Renal cortex interstitium (tissue), 15 donors: ENCODE measurements at places on chromosomes 2 and 18. TPM values are rescaled to one million over a fixed set of nuclear protein-coding genes. Genes with fewer than 3 reads are reported as not detected.

SULT6B1 gene
- not detected for polyA plus RNA-seq

SP5 gene
- 0.69 TPM for polyA plus RNA-seq

RGPD4 gene
- not detected for polyA plus RNA-seq

NCKAP5 gene
- polyA plus RNA-seq = 9.2 TPM

AFF3 gene
- polyA plus RNA-seq = 24.2 TPM

DYNAP gene
- polyA plus RNA-seq = not detected

CDH2 gene
- 80.9 TPM for polyA plus RNA-seq

HK2 gene
- polyA plus RNA-seq = 23.8 TPM

ZNF804A gene
- 1.8 TPM for polyA plus RNA-seq

SP140 gene
- polyA plus RNA-seq = 0.49 TPM

TMEFF2 gene
- polyA plus RNA-seq = 15.6 TPM

- no peak for DNase-seq
Observed at GRCh38 chr2:19156646-19157045, 201.8 kb downstream of the OSR1 start.

DNA sequence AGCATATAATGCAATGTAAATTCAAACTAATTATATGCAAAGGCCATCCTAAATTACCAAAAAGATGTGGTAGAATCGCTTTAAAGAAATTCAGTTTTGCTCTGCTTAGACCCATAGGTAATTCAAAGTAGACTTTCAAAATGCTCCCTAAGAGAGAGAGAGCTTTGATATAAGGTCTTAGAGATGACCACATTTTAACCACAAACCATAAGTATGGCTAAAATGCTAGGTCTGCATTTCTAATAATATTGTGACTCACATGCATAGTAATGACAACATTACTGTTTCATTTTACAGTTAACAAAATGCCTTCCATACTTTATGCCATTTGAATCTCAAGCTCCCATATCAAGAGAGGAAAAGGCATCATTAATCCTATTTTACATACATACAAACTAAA is 144.5 kb downstream of the RAD51AP2 start:
- DNase-seq = no peak

- DNase-seq = no peak
Observed at GRCh38 chr2:137547842-137548241, 416.4 kb upstream of the HNMT start.

- DNase-seq = no peak
Observed at GRCh38 chr2:216170076-216170763, 61.1 kb downstream of the XRCC5 start.

DNA sequence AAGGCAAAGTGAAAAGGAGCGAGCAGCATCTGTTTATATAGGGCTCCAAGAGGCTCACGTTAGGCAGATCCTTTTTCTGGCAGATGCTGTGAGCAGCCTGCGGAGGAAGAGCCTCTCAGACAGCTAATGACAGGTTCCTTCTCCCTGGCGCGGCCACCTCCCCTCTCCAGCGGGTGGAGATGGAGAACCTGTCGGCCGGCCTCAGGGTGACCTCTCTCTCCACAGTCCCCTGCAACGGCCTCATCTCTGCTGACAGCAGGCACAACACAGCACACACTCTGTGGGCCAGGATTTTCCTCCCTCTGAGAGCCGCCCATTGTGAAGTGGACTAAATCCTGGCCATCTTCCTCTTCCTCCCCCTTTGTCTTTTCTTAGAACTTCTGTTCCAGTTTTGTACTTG is 119.8 kb downstream of the PRKCE start:
- DNase-seq = peak; percentile 36

- DNase-seq = no peak
Observed at GRCh38 chr2:70995426-70995729, 705 bp upstream of the TEX261 start.

DNA sequence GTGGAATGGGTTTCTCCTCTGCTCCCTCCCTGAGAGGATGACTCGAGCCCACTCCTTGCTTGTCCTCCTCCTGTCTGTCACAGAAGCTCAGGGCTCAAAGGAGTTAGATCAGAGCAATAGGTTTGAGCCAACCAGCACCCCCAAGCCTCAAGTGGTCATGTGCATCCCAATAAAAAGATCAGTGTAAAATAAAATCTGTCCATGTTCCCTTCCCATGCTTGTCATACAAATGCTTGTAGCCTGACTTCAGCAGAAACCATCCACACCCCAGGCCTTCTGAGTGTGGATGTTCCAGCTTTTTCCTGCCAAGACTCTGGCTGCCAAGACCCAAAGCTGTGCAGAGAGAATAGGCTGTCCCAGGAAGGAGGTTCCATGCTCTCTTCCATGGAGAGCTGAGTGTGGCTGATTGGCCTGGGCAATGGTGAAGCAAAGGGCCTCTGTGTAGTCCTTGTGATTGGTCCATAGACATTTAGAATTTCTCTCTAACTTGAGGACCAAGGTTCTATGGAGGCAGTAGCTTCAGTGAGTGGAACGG is 67.4 kb downstream of the GYPC start:
- DNase-seq = no peak

- no peak for DNase-seq
Observed at GRCh38 chr2:102310964-102311640, at the start of gene IL1RL1. TSS of gene IL1RL1 (plus strand) at chr2:102311563. CDS start at chr2:102338265, 26,702 bp downstream.

DNA sequence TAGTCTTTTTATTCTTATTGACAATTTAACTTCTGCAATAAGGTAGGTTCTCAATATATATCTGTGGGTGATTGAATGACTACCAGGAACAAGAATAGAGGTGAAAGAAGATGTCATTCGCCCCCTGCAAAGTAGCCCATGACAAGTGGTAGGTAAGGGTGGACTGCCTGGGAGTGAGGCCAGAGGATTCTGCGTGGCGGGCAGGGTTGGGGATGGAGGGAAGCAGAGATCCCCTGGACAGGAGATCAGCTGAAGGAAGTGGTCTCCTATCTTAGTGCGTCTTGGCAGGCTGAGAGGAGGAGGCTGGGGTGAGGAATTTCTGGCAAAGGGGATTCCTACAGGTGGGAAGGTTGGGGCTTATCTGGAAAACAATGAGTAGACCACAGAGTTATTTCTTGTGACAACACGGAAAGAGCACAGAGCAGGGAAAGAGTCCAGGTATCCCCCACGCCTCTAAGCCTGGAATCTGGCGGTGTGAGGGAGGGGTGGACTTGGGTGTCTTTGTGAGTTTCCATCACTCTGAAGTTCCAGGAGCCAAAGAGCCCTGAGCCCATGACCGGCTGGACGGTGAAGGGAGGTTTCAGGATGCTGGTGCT is 21.5 kb upstream of the MYCN start:
- no peak for DNase-seq

GRCh38 chr2:227474410-227474809 is 2.5 kb downstream of the AGFG1 start:
- DNase-seq = no peak

GRCh38 chr2:119657466-119658145 is 21.4 kb upstream of the TMEM177 start:
- no peak for DNase-seq

DNA sequence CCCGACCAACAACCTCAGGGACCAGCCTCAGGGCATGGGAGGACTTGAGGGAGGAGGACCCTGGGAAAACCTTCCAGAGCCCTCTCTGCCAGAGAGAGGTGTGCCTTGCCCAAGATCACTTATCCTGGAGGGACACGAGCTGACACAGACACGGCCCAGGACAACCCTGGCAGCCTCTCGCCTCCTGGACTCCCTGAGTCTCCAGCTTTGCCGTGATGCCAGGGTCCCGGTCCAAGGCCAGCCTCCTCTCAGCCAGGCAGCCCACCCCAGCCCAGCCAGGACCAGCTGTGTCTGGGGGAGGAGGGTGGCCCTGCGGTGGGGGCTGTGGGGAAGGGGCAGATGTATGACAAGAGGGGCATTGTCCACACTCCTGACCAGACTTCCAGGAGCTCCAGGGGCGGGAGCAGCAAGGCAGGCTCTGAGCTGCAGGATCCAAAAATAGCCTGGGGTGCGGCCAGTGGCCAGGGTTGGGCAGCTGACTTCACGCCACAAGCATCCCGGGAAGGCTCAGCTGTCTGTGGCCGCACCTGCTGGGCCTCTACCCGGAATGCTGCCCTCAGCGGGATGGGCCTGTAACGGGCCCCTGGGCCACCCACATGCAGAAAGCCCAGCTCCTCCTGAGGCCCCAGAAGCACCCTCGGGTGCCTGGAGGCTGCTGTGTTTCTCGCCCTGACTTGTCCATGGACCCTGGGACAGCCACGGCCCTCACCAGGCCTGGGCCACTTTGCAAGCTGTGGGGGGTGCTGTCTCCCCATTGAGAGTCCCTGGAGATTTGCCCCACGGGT is 65.5 kb upstream of the GPC1 start:
- no peak for DNase-seq

- no peak for DNase-seq
Observed at GRCh38 chr2:30958918-30959265, 151.6 kb upstream of the CAPN13 start.

GRCh38 chr18:22345718-22346117 is 72.0 kb downstream of the CTAGE1 start:
- no peak for DNase-seq

- DNase-seq = no peak
Observed at GRCh38 chr2:241574911-241575623, 16.5 kb downstream of the BOK start.

DNA sequence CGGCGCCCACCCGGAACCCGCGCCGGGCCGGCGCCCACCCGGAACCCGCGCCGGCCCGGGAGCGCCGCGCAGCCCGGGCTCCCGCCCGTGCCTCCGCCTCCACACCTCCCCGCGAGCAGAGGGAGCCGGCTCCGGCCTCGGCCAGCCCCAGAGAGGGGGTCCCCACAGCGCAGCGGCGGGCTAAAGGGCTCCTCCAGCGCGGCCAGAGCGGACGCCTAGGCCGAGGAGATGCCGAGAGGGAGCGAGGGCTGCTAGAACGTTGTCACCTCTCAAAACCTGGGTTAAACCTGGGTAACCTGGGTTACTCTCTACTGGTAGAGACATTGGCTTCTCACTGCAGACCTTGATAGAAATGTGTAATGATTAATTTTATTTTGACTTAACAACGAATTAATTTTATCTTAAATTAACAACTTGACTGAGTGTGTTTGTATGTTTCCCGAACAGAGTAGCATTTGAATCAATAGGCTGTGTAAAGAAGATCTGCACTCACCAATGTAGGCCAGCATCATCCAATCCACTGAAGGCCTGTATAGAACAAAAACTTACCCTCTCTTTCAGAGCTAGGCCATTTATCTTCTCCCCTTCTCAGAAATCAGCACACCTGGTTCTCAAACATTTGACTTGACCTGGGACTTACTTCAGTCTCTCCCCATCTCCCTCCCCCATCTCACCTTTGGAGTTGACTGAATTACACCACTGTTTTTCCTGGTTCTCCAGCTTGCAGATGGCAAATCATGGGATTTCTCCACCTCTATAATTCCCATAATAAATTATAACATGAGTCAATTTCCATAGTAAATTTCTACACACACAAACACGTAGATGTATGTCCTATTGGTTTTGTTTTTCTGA is 242.7 kb downstream of the ASXL3 start:
- no peak for DNase-seq

- DNase-seq = no peak
Observed at GRCh38 chr2:240294514-240294913, 140.9 kb upstream of the GPC1 start.

DNA sequence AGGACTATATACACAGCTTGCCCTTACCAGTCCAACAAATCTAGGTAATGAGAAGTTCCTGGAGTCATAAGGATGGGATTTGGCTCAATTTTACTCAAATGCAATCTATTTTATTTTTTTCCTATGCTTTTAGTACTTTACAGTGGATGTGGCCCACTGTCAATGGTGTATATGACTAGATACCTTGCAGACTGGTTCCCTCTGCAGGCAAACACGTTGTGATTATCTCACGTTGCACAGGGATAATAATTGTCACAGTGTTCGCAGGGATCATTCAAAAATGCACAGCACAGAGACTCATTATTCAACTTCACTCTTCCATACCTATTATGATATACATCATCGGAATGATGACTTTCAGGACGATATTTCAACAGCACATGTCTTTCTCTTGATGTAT is 359.7 kb downstream of the MBD2 start:
- DNase-seq = no peak

DNA sequence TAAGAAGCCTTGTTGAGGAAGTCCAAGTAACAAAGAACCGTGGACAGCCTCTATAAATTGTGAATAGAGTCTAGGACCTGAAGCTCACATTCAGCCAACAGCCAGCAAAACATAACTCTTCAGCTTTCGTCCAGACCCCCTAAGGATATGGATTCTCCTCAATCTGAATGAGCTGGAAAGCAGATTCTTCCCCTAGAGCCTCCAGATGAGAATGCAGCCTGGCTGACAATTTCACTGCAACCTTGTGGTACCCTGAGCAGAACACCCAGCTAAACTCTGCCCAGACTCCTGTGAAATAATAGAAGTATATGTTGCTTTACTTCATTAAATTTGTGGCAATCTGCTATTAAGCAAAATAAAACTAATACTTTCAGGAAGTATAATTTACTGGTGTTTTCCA is 483.5 kb upstream of the SLC8A1 start:
- DNase-seq = no peak

DNA sequence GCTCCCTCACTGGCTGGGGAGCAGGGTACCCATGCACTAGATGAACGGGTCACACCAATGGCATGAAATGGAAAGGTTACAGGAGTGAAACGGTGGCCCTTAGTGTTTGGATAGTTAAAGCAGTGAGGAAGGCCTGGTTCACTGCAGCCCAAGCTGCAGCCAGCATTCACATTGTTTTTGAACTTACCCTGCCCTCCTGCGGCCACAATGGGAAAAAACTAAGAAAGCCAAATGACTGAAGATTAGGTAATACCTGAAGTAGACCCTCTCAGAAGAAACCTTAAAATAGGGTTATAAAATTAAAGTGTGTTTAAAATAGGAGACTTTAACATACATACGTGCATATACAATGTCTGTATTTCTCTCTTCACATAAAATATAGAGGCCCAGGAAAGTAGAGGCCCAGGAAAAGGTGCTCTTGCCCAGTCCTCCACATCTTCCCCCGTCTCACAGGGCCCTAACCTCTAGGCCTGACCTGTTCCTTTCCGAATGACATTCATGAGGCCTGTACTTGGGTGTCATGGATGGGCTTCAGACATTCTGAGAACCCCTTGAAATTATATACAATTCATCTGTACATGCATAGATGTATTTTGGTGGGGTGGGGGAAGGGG is 33.3 kb downstream of the DOK1 start:
- peak; percentile 65 for DNase-seq

GRCh38 chr18:60549338-60549960 is 176.9 kb upstream of the MC4R start:
- peak; percentile 30 for DNase-seq

GRCh38 chr2:141329964-141330363 is 800.9 kb downstream of the LRP1B start:
- DNase-seq = no peak

GRCh38 chr2:134375935-134376334 is 122.1 kb downstream of the MGAT5 start:
- no peak for DNase-seq

DNA sequence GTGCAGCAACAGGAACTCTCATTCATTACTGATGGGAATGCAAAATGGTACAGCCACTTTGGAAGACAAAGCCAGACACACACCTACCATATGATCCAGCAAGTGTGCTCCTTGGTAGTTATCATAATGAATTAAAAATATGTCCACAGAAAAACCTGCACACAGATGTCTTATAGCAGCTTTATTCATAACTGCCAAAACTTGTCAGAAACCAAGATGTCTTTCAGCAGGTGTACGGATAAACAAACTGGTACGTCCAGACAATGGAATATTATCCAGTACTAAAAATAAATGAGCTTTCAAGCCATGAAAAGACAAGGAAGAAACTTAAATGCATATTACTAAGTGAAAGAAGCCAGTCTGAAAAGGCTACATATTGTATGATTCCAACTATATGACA is 50.4 kb downstream of the CHMP3 start:
- DNase-seq = no peak

- DNase-seq = no peak
Observed at GRCh38 chr2:43174368-43174916, 52.0 kb downstream of the ZFP36L2 start.
